ENCODE measurements at places on chromosomes 5 and 9.

DNA sequence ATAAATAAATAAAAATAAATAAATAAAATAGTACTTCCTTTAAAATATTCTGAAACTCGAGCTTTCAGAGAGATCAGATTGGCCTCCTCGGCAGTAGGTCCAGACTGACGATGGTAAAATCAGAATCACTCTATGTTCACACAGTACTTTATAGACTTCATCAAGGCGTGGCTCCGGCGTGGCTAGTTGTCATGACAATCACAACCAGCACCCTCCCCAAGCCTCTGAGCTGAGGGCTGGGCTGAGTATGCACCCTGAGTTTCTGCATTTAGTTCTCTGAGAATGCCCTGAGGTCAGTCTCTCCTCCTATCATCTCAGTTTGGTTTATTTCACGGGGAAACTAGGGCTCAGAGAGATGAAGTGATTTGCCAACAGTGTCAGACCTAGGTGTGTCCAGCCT lies 43.3 kb upstream of the BARHL1 start:
- no peak for DNase-seq

DNA sequence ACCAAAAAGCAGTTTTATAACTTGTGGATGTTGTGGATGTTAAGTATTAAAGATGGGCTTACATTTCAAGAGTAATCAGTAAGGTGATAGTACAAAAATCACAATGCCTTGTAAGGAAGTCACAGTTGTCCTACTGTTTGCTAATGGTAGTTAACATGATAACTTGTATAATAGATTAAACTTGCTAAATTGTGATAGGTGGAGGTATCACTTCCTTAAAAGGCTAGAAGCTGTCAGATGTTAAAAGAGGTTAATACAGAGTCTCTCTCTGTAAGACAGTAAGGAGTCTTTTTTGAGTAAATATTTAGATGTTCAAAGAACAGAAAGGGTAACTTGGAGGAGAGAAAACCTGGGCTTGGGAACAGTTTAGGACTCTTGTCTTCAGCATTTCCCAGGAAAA lies 14.2 kb upstream of the MACIR start:
- no peak for DNase-seq

- DNase-seq: no peak
Measured at GRCh38 chr5:148347706-148348105, 12.3 kb downstream of the SPINK9 start.

DNA sequence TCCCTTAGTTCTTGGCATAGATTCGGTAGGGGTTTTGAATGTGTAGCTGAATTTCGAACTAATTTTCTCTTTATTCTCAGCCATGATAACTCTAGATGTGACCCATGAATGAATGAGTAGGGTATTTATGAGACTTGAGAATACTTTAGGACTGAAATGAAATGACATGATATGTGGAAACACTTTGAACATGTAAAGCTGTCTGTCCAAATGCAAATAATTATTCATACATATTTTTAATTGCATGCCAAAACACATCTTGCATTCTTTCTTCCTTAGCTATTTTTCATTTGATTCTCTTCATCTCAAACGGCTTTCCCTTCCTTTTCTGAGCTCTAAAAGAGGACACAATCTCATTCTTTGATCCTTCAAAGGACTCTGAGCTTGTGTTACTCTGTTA lies 3.4 kb downstream of the NNT start:
- DNase-seq: no peak

DNA sequence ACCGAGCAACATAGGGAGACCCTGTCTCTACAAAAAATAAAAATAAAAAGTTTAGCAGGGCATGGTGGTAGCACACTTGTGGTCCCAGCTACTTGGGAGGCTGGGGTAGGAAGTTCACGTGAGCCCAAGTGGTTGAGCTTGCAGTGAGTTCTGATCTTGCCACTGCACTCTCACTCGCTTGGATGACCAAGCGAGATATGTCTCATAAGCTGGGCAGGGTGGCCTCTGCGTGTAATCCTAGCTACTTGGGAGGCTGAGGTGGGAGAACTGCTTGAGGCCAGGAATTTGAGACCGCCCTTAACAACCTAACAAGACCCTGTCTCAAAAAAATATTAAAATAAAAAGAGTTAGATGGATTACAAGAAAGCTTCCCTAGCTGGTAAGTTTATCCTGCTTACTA lies 32.5 kb downstream of the RASA1 start:
- no peak for DNase-seq

DNA sequence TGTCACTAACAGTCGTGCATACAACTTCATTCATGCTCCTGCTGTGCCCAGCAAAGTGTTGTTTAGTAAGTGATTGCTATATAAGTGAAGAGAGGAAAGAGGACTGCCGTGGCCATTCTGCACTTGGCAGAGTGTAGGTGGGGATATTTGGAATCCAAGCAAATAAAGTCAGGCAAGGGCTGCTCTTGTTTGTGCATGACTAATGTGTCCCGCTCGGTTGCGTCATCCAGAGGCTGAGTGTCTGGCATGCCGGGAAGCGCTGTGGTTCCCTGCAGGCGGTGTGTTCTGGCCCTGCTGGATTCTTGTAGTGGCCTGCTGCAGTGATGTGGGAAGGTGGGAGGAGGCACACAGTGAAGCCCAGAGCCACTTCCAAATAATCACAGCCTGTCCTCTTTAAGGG lies 136.9 kb upstream of the ANKH start:
- no peak for DNase-seq

- DNase-seq: no peak
Measured at GRCh38 chr5:171492781-171493180, 73.3 kb downstream of the FGF18 start.

- DNase-seq: no peak
Measured at GRCh38 chr9:110880189-110880588, 158.1 kb downstream of the LPAR1 start.

DNA sequence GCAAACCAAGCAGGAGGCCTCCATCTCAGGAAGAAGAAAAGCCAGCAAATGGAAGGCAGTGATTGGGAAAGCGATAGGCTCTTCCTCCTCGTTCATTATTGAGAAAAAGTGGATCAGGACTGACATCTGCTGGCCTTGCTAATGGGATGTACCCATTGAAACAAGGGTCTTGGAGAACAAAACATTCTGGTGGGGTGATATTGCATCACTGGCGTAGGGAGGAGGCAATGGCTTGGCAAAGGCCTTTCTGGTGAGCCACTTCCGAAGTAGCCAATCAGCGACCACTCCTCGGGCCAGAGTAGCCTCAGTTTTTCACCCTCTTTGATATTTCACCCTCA lies 86.7 kb upstream of the NFIB start:
- DNase-seq: peak; percentile 58

- peak; percentile 46 for DNase-seq
Measured at GRCh38 chr9:130756455-130757152, 63.0 kb downstream of the EXOSC2 start.

DNA sequence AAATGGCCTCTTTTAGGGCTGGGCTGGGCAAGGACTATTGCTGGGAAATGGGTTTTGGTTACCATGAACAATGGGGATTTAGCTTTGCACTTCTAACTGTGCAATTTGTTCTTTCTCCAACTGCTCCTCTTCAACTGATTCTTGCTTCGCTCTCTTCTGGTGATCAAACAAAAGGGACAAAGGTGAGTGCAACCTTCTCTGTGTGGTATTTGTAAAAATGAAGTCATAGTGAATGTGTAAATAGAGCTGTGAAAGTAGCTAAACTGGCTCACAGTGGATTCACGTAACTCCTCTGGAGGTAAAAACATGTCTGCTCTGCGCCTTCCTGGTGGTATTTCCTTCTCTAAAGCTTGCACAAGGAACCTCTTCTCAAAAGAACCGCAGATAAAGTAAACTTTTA lies 20.9 kb upstream of the SPINK14 start:
- DNase-seq: no peak

DNA sequence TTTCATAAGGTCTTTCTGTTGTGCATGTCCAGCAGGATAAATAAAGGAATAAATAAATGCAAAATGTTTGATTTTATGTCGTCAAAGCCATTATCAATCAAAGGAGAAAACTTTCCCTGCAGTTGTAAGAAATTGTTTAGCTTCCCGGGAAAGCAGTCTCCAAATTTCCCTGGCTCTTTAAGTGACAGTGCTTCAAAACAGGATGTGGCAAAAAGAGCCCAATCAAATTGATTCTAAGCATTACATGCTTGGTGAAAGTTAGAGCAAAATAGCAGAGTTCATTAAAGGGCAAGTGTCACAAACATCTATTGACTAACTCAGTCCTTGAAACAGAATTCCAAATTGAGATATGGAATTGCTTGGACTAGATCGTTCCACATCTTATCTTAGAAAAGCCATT lies 704.1 kb downstream of the PRELID2 start:
- DNase-seq: peak; percentile 31

DNA sequence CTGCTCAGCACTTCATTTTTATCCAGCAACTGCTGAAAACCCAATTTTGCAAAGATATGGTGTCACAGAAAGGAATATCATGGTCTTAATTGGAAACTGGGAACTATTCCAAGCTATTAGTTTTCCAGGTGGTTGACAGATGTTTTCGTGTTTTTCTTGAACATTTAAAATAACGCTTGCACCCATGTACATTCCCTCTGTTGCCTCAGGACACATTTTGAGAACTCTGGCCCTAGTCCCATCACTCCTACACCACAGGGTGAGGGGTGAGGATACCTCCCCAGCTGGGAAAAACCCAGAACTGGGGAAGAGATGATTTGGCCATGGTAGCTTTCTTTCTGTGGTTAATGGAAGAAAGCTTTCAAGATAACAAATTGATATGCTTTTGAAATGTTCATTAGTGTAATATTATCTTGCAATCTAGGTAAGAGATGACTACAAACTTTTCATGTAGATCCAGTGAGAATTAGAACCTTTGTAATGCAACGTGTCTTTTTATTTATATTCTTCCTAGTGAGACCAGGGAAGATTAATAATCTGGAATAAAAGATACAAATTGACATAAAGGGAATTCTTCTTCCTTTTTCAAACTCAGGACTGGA lies 627.0 kb downstream of the RAB3C start:
- no peak for DNase-seq

DNA sequence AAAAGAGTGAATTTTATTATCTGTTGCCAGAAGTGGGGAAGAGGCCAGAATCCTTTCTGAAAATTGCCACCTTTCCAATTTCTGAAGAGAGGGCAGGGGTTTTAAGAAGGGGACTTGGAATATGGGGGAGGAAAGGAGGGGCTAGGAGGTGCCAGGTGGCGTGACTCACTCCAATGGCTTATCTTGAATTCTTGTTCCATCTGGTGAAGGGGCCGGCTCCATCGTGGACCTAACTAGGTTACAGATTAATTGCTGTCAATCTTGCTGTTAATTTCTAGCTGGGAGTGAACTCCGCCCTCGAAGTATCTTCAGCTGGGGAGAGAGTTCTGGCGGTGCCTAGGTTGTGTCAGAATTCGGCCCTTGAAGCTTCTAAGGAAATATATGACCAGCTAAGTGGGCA lies 138.7 kb downstream of the YTHDC2 start:
- DNase-seq: no peak

DNA sequence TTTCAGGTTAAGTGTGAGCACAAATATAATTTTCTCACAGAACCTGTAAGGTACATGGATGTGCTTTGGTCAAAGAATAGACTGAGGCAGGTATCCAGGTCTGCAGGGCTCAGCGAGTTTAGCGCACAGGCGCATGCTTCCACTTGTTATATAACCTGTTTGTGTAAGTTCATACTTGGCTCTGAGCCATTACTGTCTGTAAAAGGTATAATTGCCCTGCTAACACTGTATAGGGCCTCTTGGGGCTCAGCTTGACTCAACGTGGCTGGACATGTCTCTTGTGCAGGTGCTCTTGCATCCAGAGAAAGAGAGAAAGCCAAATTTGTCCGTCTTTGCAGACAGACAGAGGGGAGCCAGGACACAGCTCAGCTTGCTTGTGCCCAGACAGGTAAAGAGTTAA lies 759.6 kb downstream of the MTRR start:
- no peak for DNase-seq

DNA sequence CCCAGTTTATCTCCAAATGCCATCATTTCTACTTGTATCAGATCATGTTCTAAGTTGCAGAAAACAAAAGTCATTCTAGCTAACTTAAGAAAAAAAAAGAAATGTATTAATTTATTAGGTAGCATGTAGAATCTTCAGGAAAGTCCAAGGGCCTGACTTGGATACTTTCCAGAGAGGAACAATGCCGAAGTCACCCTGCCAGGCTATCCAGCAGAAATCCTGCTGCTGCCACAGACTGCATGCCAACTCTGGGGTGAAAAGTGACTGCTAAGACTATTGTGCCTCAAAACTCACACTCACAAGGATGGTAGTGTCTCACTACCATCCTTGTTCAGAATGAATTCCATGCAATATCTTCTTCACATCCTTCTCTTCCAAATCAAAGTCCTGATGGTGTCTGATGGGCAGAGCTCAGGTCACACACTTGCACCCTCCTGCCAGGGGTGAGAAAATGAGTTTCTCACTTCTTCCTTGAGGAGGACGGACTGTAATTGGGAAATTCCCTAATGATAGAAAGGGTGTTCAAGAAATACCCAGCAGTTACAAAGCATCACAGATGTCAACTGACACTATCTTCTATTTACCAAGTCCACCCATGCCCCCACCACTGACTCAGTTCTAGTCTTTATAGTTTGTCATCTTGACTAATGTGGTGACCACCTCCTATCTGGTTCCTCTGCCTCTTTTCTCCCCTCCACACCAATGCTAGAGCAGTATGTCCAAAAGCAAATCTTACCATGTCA lies 279.4 kb downstream of the CWC27 start:
- DNase-seq: no peak

GRCh38 chr9:21454149-21454548 lies 13.9 kb downstream of the IFNA1 start:
- no peak for DNase-seq

GRCh38 chr5:34495178-34495577 lies 160.9 kb upstream of the RAI14 start:
- no peak for DNase-seq

DNA sequence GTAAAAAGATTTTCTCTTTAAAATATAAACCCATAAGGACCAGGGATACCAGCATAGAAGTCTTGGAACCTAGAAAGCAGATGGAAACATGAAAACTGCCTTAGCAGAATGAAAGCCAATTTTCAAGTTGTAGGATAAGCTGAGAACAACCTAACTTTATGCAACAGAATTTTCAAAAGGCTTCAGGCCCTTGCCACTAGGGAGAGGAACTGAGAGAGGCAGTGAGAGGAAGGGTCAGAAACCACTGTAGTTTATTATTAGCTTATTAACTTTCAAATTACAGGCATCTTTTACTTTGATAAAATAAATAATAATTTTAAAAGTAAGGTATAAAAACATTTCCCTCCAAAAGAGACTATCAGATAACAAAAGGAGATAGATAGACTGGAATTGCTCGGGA lies 33.4 kb downstream of the FAM81B start:
- DNase-seq: no peak

GRCh38 chr5:117679046-117679445 lies 1104.4 kb upstream of the SEMA6A start:
- DNase-seq: no peak

DNA sequence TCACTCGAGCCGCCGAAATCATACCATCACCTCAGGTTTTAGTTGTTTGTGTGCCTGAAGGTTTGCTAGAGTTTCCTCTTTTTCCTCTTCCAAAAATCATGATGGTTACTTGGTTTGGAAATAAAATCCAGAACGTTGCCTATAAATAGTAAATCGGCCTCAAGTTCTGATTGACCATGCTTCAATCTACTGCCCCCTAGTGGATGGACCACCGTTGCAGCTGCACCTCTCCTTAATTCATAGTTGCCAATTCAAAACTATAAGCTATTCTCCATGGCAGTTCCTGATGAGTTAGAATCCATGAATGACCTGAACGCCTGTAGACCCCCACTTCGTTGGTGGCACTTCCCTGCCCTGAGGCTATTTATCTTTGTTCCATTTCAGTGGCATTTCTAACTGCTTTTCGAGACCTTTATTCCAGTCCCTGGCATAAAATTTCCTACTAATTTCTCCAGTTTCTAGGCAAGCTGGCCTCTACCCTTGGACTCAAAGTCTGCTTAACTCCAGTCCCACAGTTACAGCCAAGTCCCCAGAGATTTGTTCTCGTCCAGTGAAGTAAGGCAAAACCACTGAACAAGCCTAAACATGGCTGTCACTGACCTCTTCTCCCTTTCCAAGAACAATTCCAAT lies 422.6 kb downstream of the EFNA5 start:
- peak; percentile 73 for DNase-seq
